H1 (cell line): ENCODE measurements at places on chromosomes 4 and X. TPM values are rescaled to one million over a fixed set of nuclear protein-coding genes. Genes with fewer than 3 reads are reported as not detected.

GRCh38 chr4:185171373-185172071, 28.5 kb downstream of the SLC25A4 start:
- no peak for DNase-seq

DNA sequence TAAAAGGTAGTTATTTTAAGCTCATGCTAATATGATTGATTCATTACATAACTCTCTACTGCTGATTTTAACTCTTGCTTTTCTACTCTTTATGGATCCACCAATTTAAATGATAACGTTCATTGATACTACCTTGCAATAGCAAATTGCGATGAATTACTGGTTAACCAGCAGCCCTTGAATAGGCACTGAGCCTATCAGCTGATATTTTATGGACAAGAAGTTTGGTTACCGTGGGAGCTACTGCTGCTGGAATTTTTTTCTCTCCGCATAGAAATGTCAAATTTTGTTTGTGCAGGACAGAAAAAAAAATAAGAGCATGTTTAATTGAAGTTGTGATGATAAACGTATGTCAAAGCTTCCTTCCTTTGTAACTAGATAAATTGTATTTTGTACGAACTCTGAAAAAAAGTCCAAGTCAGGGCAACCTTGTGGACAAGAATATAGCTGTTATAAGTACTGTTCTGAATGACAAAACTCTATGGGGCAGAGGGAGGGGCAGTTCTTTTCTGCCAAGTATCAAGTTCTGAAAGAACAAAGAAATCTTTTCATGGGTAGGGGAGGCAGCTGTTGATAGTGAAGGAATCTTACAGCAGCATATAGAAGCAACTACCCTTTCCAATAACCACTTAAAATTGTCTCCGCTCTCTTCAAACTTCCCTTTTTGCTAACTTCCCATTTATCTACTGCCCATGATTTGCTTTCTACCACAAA, 434.9 kb upstream of the PABPC4L start:
- DNase-seq = no peak

- DNase-seq = no peak
Measured at GRCh38 chrX:52420824-52421443, 52.1 kb downstream of the XAGE2 start.

DNA sequence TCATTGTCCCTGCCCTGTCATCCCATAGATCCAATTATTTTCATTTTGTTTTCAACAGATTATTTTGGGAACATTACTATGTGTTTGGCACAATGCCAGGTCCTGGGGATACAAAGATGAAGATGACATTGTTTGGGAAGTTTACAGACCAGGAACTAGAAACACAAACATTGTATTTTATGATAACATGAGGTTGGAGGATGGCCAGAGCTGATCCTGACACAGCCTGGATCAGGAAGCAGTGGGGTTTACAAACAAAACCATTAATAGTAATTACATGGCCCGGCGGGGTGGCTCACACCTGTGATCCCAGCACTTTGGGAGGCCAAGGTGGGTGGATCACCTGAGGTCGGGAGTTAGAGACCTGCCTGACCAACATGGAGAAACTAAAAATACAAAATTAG, 29.9 kb downstream of the CLRN2 start:
- no peak for DNase-seq

DNA sequence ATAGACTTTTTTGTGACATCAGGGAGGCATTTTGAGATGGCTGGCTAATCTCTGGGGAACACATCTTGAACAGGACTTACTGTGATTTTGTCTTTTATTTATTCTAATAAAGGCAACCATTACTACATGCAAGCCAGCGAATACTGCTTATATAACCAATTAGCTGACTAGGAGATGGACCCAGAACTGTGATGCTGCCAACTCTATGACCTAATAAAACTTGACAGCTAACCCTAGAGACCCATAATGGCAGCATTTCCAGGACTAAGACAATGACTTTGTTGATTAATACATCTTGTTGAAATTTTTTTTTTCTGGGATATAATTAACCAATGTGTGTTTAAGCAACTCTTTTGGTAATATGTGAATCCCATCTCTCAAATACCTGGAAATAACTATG, 584.6 kb downstream of the PRR32 start:
- no peak for DNase-seq

DNA sequence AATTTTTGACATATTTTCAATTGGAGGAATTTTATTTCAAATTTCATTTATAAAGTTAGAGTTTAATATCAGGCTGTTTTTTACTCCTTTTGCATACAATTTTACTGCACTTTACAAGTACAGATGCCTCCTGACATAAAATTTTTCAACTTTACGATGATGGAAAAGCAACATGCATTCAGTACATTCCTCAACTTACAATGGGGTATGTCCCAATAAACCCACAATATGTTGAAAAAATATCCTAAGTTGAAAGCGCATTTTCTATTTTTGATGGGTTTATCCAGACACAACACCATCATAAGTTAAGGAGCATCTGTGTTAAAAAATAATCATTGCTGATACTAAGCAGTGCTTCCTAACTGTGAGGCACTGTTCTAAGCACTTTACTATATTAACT, 4.3 kb downstream of the KLHL5 start:
- DNase-seq = no peak

DNA sequence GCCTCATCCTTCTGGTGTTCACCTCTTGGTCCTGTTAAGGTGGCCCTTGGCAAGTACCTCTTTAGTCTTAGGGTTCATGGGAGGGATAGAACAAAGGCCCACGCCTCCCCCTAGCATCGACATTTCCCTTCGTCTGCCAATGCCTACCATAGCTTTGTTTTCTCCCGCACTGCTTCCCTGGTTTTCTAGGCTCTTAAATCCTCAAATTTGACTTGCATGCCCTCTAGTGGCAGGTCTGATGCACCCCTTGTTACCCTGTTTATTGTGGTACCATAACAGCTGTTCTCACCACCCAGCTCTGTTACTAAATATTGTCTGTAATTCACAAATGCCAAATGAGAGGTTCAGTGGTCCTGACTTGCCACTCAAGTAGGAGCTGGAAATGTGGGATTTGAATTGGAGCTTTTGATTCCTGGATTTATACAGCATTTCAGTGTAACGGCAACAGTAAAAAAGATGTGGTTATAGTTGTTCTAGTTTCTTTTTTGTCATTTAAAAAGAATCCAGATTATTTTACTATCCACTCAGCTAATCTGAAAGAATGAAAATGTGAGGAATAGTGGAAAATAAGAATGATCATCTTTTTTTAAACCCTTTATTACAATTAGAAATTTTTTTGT, 100.1 kb downstream of the REPS2 start:
- peak; percentile 19 for DNase-seq

DNA sequence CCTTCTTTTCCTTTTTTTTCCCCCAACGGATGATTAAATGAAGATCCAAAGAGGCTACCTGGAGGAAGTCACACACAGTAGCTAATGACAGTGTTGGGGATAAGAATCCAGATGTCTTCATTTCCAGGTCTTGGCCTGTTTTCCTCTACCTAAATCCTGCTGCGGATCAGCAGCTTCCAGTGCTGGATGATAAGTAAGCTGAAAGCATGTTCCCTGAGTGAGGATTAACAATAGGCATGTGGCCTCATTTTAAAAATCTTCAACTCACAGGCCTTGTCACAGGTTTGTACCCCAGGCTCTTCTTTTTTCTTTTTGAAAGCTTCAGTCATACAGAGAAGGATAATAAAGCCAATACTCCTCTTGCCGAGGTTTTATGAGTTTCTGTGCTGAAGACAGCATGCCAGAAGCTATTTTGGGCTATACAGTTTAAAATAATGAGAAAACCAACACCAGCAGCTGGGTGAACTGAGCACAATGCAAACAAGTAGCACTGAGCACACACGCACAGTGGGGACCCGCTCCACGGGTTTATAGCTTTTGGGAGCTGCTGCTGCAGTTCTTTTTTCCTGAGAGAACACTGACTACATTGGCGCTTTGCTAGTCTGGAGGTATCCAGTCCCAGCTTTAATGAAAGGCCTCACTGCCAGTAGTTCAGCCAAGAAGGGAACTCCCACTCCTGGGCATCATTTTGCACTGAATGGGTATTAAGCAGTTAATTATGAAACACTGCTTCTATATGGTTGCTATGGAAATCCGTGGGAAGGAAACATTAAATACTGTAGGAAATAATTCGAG, 184.2 kb upstream of the CTSO start:
- DNase-seq = peak; percentile 43

GRCh38 chr4:1904042-1904441, 32.8 kb downstream of the NSD2 start:
- no peak for DNase-seq

- DNase-seq = no peak
Measured at GRCh38 chr4:109616243-109616642, 56.2 kb downstream of the MCUB start.

RPL34 gene
- 1,419 and 1,430 TPM in 2 replicates for total RNA-seq

SMR3B gene
- total RNA-seq = not detected in 2 replicates

EDA gene
- total RNA-seq = 10.1 and 10.5 TPM in 2 replicates

TIGD4 gene
- total RNA-seq = 1.8 and 2.3 TPM in 2 replicates

SLC9B1 gene
- total RNA-seq = 0.19 TPM in 1 of 2 replicates, not detected in the other

CT45A2 gene
- not detected in 2 replicates for total RNA-seq
